Epithelial cell of prostate (primary cell): ENCODE measurements at places on chromosomes 2 and 18.
A peak's percentile ranks its signal among the peaks of the same experiment; 100 is the strongest.

DNA sequence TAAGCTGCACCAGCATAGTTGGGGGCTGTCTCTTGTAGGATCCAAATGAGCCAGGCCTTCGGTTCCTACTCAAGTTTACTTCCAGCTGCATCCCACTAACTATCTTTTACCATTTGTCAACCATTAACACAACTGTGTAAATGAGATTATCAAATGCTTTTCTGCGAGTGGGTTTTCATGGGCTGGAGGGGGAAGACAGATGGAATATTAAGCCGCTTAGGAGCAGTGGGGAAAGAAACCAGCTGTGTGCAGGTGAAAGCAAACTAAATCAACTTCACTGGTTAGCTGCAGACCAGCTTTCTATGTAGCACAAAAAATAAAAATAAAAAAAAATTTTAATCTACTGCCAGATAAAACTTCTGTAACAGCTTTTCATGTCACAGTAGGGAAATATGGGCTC is 307.3 kb upstream of the FBXO11 start:
- no peak for DNase-seq

GRCh38 chr18:10032331-10033015 is 118.7 kb downstream of the VAPA start:
- no peak for DNase-seq

GRCh38 chr2:206962966-206963365 is 23.6 kb downstream of the CPO start:
- no peak for DNase-seq

DNA sequence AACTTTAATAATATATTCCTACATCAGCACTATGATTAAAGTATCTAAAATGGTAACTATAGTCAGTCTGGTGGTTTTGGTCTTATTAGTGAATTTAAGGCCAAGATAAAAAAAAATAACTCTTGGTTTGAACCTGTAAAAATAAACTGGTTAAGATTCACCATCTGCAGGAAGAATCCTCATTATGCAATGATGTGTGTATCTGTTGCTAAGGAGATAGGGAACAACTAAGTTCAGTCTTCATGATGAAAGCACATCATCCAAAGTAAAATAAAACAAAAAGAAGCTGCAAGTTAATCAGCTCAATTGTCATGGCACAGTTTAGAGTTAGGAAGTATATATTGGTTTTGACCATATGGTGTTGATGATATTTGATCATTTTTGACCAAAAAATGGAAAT is 466.0 kb downstream of the NYAP2 start:
- no peak for DNase-seq

- DNase-seq: no peak
Measured at GRCh38 chr2:117771969-117772630, 42.4 kb upstream of the DDX18 start.

DNA sequence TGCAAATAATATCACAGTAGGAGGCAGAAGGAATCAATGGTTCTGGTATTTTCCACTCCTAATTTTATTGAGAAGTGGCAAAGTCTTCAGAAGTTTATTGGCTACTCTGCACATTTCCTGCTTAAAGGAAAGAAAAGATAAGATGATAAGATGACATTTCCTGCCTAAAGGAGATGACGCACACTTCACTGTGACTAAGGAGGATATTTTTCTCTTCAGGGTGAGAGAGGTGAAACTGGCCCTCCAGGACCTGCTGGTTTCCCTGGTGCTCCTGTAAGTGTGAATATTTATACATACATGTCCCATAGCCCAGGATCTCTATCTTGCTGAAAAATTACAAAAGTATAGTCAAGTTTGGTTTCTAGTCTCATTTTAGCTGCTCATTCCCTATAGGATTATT is 27.9 kb downstream of the COL3A1 start:
- peak; percentile 33 for DNase-seq

DNA sequence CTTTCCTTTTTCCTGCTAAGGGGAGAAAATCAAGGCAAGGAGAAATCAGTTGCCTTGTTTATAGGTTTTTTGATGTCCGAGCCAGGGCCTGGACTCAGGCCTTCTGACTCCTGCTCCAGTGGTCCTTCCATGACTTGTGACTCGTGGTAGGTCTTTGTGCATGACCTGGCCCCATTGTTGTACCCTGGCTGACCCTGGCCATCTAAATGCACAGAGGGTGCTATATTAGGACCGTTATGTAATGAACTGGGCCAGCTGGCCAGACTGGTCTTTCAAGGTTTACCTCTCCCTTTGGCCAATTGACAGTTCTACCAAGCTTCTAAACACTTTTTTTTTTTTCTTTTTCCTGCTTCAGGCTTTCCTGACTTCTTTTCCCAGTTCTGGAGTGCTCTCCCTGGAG is 81.1 kb downstream of the SETBP1 start:
- DNase-seq: no peak

GRCh38 chr18:48815581-48816324 is 135.0 kb downstream of the SMAD7 start:
- DNase-seq: no peak

DNA sequence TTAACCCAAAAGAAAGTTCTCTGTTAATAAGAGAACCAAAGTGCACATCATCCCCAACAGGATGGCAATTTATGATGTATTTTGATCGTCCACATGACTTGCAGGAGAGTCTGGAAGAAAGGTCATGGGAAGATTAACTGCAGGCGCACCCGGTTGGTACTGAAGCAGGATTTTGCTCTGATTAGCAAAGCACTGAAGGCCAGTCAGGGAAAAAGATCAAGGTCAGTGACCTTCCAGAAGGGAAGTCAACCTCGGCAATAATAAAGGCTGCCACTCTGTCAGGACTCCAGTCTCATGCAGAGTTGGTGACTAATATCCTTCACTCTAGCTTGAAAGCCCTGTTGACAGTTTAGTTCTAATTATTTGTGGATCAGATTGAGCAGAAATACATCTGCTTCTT is 432.7 kb upstream of the RAB12 start:
- no peak for DNase-seq

DNA sequence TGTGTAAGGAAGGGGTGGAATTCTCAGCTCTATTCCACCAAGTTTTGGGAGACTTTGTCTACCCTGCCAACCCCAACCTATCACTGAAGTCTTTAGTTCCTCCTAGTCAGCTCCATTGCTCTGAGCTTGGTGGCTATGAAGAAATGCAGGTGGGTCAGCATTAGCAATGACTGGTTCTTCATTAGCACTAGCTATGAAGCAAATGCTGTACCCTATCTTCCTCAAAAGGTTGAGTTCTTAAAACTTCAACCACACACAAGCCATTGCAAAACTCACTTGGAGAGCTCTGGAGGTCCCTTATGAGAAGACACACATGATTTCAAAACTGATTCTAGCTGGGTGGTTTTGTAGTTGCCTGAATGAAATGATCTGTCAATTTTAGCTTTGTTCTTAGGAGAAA is 193.8 kb downstream of the IKZF2 start:
- no peak for DNase-seq

- no peak for DNase-seq
Measured at GRCh38 chr18:22900558-22901238, 32.4 kb upstream of the RBBP8 start.

DNA sequence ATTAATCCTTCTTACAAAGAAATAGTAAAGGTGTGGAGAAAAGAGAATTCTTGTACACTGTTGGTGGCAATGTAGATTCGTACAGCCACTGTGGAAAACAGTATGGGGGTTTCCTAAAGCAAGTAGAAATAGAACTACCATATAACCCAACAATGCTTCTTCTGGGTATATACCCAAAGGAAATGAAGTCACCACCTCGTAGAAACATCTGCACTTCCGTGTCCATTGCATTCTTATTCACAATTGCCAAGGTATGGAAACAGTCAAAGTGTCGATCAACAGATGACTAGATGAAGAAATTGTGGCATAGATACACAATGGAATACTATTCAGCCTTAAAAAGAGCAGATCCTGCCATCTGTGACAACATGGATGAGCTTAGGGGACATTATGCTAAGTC is 93.4 kb upstream of the TGIF1 start:
- DNase-seq: no peak

GRCh38 chr2:74857725-74858124 is 23.8 kb downstream of the HK2 start:
- no peak for DNase-seq

- peak; percentile 18 for DNase-seq
Measured at GRCh38 chr2:55923091-55923981, at the start of gene EFEMP1. Gene EFEMP1 (minus strand): TSS chr2:55923782. CDS start chr2:55922440, 1,342 bp downstream.

- DNase-seq: no peak
Measured at GRCh38 chr2:195413422-195413821, 243.6 kb upstream of the SLC39A10 start.

DNA sequence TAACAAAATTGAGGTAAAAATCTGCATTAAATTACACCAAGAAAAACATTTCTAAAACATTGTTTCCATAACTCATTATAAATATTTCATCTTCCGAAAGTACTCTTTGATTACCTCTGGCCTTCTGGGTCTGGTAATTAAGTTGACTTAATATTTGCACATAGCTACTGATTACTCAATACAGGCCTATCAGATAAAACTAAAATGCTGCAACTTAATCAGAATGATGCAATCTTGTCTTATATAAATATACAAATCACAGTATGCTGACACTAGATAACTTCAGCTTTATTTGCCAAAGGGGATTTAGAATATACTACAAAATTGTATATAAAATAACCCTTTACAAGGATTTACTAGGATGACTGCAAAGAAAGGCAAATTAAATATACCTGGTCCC is 49.3 kb downstream of the SLC35F5 start:
- no peak for DNase-seq

DNA sequence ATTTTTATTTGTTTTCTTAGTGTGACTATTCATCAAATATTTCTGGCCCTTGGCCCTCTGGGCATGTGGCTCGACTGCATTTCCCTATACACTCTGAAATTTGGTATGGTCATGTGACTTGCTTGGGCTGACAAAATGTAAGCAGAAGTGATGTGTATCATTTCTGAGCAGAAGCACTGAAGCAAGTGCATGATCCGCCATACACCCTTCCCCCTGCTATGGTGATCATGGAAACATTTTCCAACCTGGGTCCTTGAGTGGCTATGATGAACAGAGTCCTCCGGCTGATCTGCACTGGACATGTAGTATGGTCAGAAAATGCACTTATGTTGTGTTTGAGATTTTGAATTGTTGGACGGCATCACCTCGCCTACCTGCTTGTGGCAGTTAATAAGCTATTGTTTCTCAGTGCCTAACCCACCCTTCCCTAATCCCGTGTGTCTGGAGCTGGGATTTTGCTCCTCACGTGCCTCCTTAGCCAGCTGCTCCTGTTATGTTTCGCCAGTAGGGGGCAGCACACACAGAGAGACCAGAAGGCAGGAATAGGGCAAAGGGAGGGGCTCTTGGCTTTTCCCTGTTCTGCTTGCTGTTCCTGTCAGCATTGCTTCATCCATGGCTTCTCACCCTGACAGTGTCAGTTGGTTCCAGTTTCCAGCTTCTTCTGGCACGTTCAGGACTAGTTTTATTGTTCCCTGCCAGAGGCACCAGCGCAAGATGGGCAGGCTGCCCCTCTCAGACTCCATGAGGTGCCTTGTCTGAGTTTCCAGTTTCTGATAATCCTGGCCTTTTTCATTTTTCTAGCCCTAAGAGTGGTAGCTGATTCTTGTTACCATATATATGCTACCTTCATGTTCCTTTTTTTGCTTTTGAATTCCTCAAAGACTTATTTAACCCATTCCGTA is 207.4 kb downstream of the ARL6IP6 start:
- peak; percentile 45 for DNase-seq

- no peak for DNase-seq
Measured at GRCh38 chr2:158484892-158485556, 28.3 kb downstream of the PKP4 start.

GRCh38 chr18:75548353-75548905 is 120.9 kb upstream of the SMIM21 start:
- DNase-seq: no peak

GRCh38 chr2:30505500-30506180 is 58.6 kb downstream of the LCLAT1 start:
- no peak for DNase-seq

DNA sequence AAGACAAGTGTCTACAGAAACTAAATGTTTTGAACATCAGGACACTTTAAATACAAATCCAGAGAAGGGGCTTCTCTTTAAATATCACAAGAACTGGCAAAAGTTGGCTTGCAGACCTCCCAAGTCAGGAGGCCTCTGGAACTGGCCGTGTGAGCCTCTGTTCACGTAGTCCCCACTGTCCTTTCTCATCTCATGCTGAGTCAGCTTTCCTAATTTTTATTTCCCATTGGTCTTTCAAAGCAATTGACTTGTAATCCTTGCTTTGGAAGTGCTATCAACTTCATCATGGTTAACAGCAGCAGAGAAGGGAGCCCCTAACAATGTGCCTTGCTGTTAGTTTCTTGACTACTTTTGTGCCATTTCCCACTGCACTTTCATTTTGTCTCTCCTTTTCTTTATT is 303.3 kb downstream of the DPP10 start:
- DNase-seq: no peak

- no peak for DNase-seq
Measured at GRCh38 chr18:79300413-79300812, 95.3 kb upstream of the NFATC1 start.

- DNase-seq: no peak
Measured at GRCh38 chr2:233003658-233004555, 9.1 kb downstream of the NGEF start.

DNA sequence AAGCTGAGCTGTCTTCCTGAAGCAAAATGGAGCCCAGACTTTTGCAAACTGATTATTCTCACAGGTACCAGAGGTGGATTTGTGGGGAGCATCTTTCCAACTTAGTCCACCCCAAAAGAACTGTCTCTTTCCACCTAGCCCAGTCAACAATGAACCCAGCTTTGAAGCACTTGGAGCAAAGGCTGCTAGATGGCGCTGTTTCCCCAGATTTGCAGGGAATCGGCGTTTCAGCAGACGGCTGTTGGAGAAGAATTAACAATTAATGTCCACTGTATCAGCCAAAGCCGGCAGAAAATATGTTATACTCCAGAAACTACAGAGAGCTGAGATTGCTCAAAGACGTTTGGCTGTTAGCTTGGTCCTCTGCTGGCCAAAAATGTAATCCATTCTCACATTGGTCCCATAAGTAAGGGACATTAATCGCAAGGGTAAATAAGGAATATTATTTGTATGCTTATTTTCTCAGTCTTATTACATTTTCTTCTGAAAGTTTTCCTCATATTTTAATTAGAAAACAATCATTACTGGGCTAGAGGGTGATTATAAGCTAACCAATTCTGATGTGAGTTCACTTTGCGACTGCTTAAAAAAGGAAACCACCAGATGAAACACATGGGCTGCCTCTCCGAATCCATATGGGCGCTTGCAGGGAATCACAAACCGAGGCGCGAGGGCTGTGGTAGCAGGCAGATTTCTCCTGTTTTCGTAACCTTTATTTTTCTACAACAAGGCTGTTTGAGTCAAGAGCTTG is 423.8 kb upstream of the MEX3C start:
- no peak for DNase-seq

DNA sequence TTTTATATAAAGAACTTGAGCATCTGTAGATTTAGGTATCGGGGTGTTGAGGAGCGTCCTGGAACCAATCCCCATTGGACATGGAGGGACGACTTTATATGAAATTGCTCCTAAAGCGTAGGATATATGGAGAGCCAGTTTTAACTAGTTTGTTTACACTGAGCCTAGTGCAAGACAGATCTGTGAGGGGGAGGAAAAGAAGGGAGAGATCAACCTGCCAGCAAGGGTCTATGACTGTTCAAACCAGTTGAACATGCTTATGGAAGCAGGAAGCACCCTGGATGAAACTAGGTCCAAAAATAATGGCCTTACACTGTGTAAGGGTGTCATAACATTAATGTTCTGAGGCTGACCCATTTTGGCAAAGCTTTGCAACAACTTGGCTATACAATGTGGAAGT is 34.0 kb upstream of the SLC40A1 start:
- no peak for DNase-seq
